ENCODE measurements at places on chromosomes 2 and 18.

DNA sequence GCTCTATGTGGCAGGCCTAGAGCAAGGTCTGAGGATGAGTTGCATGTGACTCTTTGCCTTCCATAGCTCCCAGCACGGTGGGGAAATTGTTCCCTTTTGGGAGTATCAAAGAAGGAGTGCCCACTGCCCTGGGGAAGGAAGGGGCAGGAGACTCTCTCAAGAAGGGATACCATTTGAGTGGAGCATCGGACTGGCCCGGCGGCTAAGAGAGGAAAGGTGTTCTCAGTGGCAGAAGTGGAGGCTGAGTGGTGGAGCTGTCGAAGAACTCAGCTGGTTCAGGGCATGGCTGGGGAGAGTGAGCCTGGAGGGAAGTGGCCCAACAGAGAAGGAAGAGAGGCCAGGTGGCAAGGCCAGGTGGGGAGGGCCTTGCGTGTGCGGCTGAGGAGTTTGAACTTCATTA lies 235.2 kb downstream of the DYSF start:
- DNase-seq = no peak

DNA sequence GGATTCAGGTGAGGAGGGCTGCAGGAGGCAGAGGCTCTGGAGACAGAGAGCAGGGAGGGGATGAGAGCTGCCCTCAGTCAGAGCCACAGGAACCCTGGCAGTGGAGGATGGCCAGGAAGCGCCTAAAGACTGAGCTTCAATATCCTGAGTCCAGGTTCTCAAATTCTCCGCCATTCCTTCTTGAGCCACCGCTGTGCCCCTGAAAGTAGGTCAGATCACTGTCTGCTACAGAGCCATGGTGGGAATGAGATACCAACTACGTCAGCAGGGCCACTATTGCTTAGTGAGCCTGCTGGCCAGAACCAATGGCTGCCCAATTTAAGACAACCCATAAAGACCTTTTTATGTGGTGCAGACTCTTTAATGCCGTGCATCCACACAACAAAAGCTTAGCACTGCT lies 155.5 kb downstream of the CTIF start:
- DNase-seq = no peak

- DNase-seq = no peak
Measured at GRCh38 chr18:21330122-21330701, 88.2 kb downstream of the GREB1L start.

DNA sequence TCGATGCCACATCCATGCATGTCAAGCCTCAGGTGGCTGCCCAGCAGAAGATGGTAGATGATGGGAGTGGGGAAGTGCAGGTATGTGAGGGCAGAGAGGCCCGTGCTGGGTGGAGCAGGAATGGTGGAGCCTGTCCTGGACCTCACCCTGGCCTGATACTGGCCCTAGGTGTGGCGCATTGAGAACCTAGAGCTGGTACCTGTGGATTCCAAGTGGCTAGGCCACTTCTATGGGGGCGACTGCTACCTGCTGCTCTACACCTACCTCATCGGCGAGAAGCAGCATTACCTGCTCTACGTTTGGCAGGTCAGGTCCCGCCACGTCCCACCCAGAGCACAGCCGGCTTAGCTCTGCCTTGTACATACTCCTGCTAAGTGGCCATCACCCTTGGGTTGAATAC lies 13.0 kb downstream of the VIL1 start:
- DNase-seq = no peak

DNA sequence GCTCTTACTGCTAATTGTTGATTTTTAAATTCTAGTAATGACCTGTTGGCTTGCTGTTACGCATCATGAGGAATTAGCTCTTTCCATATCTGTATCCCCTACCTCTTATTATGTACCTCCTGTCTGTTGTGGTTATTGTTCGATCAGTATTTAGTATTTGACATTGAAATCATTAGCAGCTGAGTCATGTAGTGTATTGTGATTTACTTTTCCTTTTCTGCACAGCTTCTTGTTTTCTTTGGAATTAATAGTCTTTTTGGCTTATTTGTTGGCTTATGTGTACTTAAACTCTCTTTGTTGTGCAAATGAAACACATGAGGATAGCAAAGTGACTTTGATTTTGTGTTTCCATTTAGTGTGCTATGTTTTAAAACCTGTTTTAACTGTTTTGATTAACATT lies 4.3 kb downstream of the EPB41L5 start:
- DNase-seq = no peak
